Stimulated activated CD8-positive, alpha-beta memory T cell treated with anti-CD3 and anti-CD28 coated beads, Interleukin-4, amount 100 ng/mL, for 4 hours (primary cell): ENCODE measurements at places on chromosomes 1 and 21.

DNA sequence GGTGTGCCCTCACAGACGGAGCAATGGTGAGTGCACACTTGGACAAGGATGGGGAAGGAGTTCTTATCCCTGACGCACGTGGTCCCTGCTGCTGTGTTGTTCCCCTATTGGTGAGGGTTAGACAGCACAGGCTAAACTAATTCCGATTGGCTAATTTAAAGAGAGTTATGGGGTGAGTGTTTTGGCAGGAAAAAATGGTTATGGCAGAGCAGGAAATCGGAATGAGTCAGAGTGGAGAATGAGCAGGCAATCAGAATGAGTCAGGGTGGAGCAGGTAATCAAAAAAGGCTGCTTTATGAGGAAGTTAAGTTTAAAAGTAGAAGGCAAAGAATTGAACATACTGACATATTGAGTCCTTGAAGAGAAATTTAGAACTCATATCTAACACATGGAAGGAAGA, 100.5 kb downstream of the NGF start:
- no peak for DNase-seq

DNA sequence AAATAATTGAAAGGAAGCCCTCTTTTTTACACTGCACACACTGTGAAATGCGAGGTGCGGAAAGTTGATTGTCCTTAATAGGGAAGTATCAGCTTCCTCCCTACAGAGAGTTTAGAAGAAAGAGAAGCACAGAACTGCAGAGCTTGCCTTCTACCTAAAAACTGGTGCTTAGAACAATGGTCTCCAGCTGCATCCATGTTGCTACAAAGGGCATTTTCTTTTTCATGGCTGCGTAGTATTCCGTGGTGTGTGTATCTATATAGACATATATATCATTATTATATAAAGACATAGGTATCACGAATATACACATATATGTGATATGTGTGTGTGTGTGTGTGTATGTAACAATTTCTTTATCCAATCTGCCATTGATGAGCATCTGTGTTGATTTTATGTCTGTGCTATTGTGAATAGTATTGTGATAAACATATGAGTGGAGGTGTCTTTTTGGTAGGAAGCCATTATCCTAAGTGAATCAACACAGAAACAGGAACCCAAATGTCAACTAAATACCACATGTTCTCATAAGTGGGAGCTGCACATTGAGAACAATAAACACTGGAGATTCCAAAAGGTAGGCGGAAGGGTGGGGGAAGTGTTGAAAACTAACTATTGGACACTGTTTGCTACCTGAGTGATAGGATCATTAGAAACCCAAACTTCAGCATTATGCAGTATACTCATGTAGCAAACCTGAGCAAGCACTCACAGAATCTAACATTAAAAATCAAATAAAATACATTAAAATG, 290.0 kb upstream of the RUNX1 start:
- DNase-seq = no peak

DNA sequence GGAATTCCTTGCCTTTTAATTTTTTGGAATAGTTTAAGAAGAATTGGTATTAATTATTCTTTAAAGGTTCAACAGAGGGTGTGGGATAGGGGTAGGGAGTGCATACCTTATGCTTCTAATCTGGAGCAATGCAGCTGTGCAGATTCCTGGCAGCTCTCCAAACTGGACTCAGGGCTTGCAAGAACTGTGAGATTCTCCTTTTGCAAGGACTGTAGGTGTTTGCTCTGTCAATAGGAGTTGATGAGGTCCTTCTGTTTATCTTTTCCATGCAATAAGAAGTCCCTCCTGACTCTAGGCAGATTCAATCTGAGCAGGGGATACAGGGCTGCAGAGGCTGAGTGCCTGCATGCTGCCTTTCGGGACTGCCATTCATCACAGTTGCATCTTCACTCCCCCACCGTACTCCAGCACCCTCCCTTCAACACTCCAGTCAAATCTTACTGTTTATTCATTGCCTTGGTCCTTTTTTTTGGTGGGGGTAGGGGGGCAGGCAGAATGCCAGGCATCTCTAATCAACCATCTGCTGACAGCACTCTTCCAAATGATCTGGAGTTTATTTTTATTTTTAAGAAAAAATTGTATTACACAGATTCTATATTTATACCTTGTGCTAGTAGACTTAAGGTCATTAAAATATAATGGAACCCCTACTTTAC, 122.3 kb downstream of the DISC1 start:
- no peak for DNase-seq

- DNase-seq = no peak
Measured at GRCh38 chr1:8814865-8815264, 2.6 kb downstream of the RERE start.

DNA sequence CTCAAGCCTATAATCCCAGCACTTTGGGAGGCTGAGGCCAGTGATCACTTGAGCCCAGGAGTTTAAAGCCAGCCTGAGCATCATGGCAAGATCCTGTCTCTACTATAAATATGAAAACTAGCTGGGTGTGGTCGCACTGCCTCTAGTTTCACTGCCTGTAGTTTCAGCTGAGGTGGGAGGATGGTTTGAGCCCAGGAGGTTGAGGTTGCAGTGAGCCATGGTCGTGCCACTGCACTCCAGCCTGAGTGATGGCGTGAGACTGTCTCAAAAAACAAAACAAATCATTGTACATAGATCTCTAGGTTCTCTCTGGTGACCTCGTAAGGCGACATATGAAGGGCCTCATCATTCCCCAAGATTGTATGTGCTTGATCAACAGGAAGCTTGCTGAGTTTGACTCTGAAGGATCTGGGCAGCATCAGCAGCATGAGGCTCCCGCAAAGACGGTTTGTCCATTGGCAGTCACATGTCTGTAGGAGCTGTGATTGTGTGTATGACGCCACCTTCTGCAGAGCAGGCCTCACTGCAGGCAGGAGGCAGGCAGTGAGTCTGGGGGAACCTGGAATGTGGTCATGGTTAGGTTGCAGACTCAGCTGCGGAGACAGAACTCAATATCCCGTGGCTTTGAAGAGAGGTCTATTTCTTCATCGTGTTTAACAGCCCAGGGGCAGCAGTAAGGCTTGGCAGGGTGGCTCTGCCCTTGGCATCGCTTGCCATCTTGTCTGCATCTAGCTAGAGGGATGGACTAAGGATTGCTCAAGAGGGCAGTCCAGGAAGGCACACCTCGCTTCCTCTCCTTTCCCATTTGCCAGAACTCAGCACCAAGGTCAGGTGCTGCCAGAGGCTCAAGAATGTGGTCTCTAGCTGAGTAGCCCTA, 14.0 kb downstream of the ATP5PO start:
- no peak for DNase-seq
